Activated CD4-positive, alpha-beta T cell treated with anti-CD3 and anti-CD28 coated beads, Interleukin-2, amount 50 U/mL, for 1 hour (primary cell): ENCODE measurements at places on chromosomes 3 and 15.

DNA sequence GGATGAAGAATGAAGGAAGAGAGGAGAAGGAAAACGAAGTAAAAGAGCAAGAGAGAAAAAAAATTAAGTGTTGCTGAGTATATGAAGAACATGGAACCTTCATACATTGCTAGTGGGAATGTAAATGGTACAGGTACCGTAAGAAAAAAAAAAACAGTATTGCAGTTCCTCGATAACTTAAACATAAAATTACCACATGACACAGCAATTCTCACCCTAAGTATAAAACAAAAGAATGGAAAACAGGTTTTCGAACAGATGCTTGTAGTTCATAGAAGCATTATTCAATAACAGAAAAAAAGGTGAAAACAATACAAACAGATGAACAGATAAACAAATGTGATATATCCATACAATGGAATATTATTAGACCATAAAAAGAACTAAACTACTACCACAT is 51.6 kb downstream of the SENP7 start:
- DNase-seq: no peak

GRCh38 chr3:30440147-30440604 is 166.2 kb upstream of the TGFBR2 start:
- no peak for DNase-seq

DNA sequence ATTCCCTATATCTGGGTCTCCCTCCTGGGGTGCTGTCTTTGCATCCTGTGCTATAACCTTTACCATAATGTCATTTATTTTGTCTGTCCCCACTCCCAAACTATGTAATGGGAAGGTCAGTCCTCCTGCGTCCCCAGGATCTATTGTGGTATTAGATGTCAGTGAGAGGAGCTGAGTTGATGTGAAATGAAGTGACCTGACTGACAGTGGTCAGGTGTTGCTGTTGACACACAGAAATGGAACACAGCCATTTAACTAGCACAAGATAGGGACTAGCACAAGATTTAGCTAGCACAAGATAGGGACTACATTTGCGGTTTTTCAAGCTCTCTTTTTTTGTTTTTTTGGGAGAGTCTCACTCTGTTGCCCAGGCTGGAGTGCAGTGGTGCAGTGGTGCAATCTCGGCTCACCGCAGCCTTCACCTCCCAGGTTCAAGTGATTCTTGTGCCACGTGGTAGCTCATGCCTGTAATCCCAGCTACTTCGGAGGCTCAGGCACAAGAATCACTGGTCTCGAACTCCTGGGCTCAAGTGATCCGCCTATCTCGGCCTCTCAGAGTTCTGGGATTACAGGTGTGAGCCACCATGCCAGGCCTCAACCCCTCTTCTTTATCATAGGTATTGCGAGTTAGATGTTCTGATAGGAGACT is 5.2 kb downstream of the NGRN start:
- DNase-seq: no peak

DNA sequence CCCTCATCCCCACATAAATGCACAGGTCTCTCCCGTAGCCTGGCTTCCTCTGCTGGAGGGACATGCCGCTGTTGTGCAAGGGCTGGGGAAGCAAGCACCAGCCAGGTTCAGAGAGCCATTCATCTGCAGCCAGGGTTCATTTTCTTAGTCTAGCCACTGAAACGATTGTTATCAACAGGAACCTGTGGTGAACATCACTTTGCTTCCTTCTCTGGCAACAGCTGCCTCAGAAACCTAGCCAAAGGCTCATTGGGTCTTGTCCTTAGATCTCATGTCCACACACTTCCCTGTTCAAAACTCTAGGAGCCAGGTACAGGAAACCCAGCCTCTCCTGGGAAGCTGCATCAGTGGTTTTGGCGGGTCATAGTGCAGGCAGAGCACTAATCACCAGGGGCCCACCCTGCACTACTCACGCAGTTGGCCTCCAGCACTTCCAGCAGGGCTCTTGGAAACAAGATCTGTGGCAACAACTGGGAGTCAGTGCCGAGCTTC is 47.0 kb downstream of the OXNAD1 start:
- DNase-seq: peak; percentile 43

- no peak for DNase-seq
Observed at GRCh38 chr15:33639051-33639450, 328.3 kb downstream of the RYR3 start.
